ENCODE measurements at places on chromosomes 6 and 20. TPM values are rescaled to one million over a fixed set of nuclear protein-coding genes. Genes with fewer than 3 reads are reported as not detected.

ZC3H12D gene
- total RNA-seq = 0.37 TPM

DNAH8 gene
- total RNA-seq = not detected

IFNGR1 gene
- total RNA-seq = 52.9 TPM

GTSF1L gene
- not detected for total RNA-seq

TMX4 gene
- total RNA-seq = 24.6 TPM

FKBP1C gene
- total RNA-seq = 1.6 TPM

MAPK14 gene
- 71.0 TPM for total RNA-seq
